ENCODE measurements at places on chromosomes 12 and 14. TPM values are rescaled to one million over a fixed set of nuclear protein-coding genes. Genes with fewer than 3 reads are reported as not detected.

Gene ETNK1
- total RNA-seq: 34.1 TPM

Gene MPHOSPH9
- total RNA-seq: 16.7 TPM

Gene CLEC1A
- total RNA-seq: not detected

Gene KCNMB4
- total RNA-seq: 0.35 TPM

Gene C12orf60
- 1.7 TPM for total RNA-seq

Gene IRAK3
- total RNA-seq: 1.4 TPM

Gene KRT79
- 0.10 TPM for total RNA-seq

Gene HOXC12
- total RNA-seq: not detected

Gene TMCC3
- total RNA-seq: 0.99 TPM

Gene IAPP
- not detected for total RNA-seq

Gene MARK3
- 53.2 TPM for total RNA-seq

Gene GTF2A1
- 10.9 TPM for total RNA-seq

Measured in A549 treated with AZD2906 at 1 μM for 4 hours (cell line).